DMS53 (cell line): ENCODE measurements at places on chromosomes 3 and 15.
A peak's percentile ranks its signal among the peaks of the same experiment; 100 is the strongest.

DNA sequence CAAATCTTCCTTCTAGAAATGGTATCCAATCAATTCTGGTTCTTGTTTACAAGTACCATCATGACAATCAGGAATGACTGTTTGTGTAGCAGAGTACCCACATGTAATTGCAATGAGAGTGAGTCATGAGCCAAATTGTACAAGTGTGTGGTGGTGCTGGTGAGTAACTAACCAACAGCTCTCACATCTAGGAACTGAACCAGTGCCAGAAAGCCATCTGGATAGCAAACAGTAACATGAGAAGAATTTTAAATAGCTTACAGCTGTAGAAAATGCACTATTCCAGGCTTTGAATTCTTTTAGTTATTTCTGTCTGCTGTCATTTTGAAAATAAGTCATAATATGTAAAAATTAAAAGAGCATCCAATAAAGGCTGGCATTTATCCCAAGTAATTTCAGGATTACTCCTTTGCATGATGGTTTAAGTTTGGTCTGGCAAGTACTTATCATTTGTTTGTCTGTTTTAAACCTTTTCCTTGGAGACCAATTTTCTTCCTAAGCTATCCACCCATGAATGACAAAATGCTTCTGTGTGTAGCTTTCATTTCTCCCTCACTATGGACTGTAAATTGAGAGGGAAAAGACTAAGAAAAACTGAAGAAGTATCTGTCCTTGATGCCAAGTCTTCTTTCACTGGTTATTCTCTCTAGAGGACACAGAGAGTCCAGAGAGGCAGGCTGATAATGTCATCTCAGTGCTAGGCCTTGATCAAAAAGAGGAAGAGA is 60.0 kb downstream of the PIK3CB start:
- DNase-seq = peak; percentile 88

DNA sequence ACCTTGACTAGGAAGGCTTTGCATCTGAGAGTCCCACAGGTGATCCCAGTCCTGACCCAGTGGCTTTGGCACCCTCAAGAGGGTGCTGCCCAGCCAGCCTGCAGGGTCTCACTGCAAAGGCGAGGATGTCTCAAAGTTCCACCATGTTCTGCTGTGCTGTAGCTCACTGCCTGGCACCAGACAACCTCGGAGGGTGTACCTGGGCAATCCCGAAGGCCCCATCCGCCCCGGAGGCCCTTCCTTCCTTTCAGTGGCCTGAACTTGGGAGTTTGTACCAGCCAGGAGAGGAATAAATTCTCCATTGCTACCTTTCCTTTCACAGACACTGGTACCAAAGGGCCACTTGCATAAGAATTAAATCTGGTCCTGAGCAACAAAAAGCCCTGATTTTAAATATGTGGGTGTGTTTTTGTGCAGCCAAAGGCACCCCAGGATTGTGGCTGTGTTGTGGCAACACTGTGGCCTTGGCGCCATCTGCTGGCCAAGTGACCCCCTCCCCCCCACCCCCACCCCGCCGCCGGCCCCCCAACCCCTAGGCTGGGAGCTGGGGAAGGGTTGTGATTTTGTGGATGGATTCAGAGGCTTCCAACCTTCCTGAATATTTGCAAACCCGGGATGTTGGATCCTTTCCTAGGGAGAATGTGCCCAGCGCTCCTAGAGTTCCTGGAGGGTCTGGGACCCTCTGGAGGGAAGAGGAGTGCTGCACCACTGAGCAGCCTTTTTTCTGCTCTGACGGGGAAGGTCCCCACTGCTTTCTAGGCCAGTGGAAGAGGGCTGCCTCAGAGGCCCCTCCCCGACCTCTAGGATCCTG is 9.7 kb upstream of the PTPN23 start:
- no peak for DNase-seq

DNA sequence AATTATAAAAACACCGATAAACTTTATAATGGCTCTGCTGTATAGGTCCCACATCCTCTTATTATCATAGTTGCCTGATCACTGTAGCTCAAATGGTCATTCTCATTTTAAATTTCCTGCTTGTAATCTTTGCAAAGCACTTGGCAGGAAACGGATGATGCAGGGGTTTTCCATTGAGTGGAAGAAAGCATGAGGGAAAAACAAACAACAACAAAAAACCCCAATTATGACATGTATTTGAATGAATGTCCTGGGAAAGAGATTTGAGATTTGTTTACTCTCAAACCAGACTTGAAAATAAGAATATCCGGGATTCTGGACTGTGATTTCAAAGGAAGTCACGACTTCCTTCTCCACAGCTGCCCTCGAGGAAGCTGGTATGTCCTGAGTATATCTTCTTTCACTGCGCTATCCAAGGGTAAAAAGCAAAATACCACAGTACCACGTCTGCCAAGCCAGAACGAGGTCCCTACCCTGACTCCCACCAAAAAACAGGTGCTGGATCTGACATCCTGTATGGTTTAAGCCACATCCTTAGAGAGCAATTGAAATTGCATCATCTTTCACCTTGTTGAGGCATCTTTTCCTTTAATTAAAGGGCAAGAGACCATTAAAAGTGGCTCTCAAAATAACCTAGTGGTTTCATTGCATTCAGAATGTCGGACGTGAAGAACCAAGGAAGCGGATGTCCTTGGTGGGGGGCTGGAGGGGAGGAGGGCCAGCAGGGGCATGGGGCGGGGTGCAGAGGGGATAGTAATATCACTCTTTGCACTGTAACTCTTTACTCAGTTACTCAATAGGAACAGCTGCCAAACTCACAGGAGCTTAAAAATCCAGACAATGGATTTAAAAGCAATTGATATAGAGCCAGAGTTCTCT is 13.5 kb upstream of the TIPIN start:
- DNase-seq = peak; percentile 57

- no peak for DNase-seq
These were observed 18.6 kb upstream of the AADAC start for GRCh38 chr3:151795276-151795675.

- DNase-seq = no peak
These were observed 2.9 kb downstream of the RNU5A-1 start for GRCh38 chr15:65298731-65299130.

- no peak for DNase-seq
These were observed 68.6 kb downstream of the CDC25A start for GRCh38 chr3:48119505-48120193.

DNA sequence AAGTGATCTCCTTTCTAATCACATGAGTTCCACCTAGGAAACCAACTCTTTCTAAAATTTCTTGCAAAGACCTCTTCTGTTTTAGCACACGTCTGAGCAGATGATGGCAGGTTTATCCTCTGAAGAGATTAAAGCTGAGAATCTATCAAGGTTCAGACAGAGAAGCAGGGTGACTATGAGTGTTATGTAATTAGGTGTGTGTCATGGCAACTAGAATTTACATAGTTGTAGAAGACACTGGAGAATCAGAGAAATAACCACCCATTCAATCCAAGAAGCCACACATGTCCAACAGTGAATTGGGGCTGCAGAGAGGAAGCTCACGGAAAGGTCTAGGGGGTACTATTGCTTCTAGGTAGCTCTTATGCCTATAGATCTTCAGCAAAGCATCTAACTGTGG is 600.5 kb downstream of the PYDC2 start:
- peak; percentile 44 for DNase-seq

DNA sequence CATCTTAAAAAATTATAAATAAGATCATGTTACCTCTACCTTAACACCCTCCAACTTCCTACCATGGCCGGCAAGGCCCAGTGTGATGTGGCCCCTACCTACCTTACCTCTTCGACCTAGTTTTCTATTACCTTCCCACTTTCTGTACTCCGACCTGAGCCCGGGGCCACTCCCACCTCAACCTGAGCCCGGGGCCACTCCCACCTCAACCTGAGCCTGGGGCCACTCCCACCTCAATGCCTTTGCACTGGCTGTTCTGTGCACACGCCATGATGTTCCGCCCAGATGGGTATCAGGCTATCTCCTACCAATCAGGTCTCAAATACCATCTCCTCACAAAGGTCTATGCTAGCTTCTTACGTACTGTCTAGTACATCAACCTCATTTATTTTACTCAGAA is 66.8 kb upstream of the XXYLT1 start:
- DNase-seq = no peak

DNA sequence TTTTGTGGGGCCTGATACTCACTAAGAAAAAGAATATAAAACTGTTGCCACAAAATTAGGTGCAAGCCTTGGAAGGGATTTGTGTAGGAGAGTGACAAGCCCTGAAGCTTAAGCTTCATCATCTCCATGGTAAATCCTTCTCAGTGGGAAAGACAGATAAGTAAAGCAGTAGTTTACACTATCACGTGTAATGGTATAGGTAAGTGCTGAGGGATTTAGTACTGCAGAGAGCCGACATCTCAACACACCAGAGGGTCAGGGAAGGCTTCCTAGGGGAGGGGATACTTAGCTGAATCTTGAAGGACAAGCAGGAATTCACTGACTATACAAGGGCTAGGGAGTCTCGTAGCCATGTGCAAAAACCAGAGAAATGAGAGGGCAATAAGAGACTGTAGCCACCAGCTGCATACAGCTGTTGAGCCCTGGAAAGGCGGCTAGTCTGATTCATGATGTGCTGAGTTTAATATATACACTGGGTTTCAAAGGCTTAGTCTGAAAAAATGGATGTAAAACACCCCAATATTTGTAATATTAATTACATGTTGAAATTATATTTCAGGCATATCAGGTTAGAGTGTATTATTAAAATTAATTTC is 11.1 kb downstream of the SLC24A1 start:
- DNase-seq = no peak

DNA sequence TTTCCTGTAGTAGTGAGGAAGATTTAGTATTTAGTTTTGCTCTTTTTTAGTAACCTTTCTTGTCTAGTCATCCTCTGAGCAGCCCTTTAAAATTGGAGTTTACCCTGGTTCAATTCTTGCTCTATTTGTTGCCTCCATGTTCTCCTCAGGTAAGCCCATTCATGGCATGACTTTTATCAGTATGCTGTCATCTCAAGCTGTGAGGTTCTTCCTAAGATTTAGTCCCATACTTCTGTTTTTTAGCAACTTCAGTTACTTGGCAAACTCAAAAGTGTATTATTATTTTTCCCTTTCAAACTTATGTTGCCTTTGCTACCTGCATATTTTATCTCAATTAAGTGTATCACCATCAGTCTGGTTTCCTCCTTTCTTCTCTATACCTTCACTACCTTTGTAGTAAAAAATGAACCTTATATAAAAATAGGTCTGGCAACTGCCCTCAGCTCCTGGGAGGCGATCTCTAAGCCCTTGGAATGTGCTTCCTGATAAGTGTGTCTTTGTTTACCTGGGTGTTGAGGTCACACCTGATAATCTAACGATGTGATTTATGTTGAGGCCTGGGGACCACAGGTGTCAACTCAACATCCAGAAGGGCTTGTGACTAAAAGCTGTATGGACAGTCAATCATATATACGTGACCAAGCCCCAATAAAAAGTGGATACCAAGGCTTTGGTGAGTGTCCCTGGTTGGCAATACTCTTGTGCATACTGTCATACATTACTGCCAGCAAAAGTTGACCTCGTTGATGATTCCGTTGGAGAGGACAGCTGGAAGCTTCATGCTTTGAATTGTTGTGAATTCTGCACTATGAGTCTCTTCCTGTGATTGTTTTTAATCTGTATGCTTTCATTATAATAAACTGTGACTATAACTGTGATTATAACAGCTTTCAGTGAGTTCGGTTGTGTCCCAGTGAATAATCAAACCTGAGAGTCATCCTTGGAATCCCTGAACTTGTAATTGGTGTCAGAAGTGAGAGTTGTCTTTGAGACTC is 3.9 kb downstream of the NSUN3 start:
- DNase-seq = no peak

DNA sequence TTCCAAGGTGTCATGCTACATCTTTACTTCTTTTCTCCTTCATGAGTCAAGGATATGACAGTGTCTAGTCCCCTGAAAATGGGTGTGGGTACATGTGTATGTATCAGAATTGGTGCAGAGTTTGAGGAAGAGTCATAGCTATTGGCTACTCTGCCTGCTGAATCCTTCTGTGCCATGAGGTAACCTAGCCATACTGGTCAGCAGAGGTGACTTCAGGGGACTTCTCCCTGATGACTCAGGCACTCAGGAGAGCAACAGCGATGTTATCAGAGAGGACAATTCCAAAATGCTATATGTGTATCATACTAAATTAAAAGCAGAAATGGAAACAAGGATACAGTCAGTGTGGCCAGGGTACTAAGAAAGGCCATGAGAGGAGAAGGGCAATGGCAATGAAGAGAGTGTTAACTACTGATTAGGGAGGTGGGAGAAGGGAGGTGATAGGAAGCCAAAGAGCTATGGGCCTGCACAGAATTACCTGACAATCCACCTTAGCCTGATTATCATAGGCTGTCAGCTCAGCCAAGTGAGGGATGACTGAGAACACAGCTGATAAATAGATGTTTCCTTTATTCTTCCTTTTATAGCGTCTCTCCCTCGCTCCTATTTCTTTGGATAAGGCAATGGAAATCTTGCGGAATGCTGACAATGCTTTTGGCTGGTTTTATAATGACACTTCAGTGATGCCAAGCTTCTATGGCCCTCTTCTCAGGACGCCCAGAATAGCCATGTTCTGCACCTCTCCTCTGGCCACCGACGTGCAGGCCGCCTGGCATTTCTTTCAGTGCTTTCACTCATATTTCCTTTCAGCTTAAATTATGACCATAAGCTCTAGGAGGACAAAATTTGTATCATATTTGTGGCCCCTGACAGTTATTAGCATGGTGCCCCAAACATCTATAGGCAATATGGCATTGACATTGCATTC is 90.6 kb downstream of the FGF12 start:
- DNase-seq = no peak

- no peak for DNase-seq
These were observed 159.2 kb upstream of the LINGO1 start for GRCh38 chr15:77791941-77792340.

GRCh38 chr3:78348664-78349063 is 1308.8 kb downstream of the ROBO2 start:
- no peak for DNase-seq

GRCh38 chr3:131731709-131732108 is 228.9 kb upstream of the MRPL3 start:
- no peak for DNase-seq

- no peak for DNase-seq
These were observed 5.1 kb upstream of the DNAJA4 start for GRCh38 chr15:78259232-78259631.

DNA sequence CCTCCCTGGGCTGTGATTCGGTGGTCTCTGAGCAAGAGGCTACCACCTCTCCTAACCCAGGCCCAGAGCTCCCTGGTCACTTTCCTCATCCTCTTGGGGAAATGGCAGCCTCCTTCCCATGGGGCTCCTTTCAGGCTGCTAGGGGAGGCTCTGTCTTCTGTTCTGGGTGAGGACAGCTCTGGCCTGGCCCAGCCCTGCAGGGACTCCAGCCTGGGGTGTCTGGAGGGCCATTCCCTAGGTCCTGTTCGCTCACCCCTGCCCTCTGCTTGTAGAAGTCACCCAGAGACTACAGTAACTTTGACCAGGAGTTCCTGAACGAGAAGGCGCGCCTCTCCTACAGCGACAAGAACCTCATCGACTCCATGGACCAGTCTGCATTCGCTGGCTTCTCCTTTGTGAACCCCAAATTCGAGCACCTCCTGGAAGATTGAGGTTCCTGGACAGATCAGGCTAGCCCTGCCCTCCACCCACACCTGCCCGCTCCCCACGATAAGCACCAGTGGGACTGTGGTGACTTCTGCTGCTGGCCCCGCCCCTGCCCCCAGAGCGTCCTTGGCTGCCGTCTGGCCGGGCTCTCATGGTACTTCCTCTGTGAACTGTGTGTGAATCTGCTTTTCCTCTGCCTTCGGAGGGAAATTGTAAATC is 30.9 kb downstream of the PRKCD start:
- DNase-seq = no peak
